ENCODE measurements at places on chromosomes 2 and 18.

- no peak for DNase-seq
- H3K27ac ChIP-seq = no peak overlapping the region
- peaks cover 36% of the 10 kb centered on the region for H3K27me3 ChIP-seq
- no peaks in the 10 kb centered on the region for H3K36me3 ChIP-seq
- no peaks in the 10 kb centered on the region for H3K4me1 ChIP-seq
Observed at GRCh38 chr2:236209535-236209934, 41.3 kb upstream of the GBX2 start.

GRCh38 chr2:7428454-7429204 is 511.4 kb downstream of the RNF144A start:
- peaks cover 14% of the 10 kb centered on the region for H3K36me3 ChIP-seq
- H3K4me1 ChIP-seq = peaks cover 50% of the 10 kb centered on the region
- peaks cover 5% of the 10 kb centered on the region for H3K27me3 ChIP-seq
- peak overlapping the region; percentile 78 for H3K27ac ChIP-seq
- no peak for DNase-seq

DNA sequence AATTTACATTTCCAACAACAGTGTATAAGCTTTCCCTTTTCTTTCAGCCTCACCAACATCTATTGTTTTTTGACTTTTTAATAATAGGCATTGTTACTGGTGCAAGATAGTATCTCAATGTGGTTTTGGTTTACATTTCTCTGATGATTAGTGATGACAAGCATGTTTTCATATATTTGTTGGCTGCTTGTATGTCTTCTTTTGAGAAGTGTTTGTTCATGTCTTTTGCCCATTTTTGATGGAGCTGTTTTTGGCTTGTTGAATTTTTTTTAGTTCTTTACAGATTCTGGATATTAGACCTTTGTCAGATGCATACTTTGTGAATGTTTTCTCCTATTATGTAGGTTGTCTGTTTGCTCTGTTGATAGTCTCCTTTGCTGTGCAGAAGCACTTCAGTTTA is 32.1 kb downstream of the PROKR1 start:
- peaks cover 4% of the 10 kb centered on the region for H3K27me3 ChIP-seq
- H3K27ac ChIP-seq = no peak overlapping the region
- no peaks in the 10 kb centered on the region for H3K36me3 ChIP-seq
- no peaks in the 10 kb centered on the region for H3K4me1 ChIP-seq
- no peak overlapping the region for H3K4me3 ChIP-seq
- DNase-seq = no peak

- H3K27me3 ChIP-seq = no peaks in the 10 kb centered on the region
- H3K4me1 ChIP-seq = no peaks in the 10 kb centered on the region
- no peak overlapping the region for H3K27ac ChIP-seq
Observed at GRCh38 chr18:34467058-34467457, 242.3 kb upstream of the NOL4 start.

DNA sequence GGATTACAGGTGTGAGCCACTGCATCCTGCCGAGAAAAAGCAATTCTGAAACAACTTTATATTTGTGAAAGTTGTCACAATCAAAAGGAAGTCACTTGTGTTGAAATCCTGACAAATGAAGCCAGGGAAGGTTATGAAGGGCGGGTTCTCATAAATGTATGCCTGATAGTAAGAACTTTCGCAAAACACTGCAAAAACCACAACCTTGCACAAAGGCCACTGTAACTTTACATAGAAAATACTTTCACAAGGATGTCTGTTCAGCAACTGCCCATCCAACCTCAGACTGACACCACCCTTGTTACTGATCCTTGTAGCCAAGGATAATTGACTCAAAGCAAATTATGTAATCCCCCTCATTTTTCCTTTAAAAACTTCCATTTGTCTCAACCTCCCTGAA is 90.6 kb downstream of the SLC4A3 start:
- peaks cover 18% of the 10 kb centered on the region for H3K27me3 ChIP-seq
- H3K4me3 ChIP-seq = no peak overlapping the region
- H3K36me3 ChIP-seq = no peaks in the 10 kb centered on the region
- H3K27ac ChIP-seq = no peak overlapping the region

DNA sequence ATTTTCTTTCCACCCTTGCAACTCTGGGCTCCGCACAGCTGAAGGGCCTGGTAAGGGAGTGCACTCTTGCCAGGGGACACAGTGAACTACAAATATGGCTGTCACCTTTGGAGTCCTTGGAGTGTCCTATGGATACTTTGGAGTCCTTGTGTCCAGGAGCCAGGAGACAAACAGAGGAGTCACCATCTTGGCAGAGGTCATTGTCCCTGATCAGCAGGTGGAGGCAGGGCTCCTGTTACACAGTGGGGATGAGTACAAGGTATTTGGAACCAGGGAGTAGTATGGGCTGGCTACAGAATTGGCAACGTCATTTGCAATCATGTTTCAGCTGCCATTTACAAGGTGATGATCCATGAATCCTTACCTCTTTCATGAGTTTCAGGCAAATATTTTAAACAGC is 132.5 kb downstream of the FAM161A start:
- no peaks in the 10 kb centered on the region for H3K4me1 ChIP-seq
- H3K4me3 ChIP-seq = no peak overlapping the region
- H3K36me3 ChIP-seq = no peaks in the 10 kb centered on the region

- H3K36me3 ChIP-seq = no peaks in the 10 kb centered on the region
- no peak overlapping the region for H3K27ac ChIP-seq
- no peaks in the 10 kb centered on the region for H3K4me1 ChIP-seq
- no peak overlapping the region for H3K4me3 ChIP-seq
- H3K27me3 ChIP-seq = peaks cover 5% of the 10 kb centered on the region
- no peak for DNase-seq
Observed at GRCh38 chr18:362311-363290, 94.8 kb upstream of the THOC1 start.
